ENCODE measurements at places on chromosomes 11 and 22.

DNA sequence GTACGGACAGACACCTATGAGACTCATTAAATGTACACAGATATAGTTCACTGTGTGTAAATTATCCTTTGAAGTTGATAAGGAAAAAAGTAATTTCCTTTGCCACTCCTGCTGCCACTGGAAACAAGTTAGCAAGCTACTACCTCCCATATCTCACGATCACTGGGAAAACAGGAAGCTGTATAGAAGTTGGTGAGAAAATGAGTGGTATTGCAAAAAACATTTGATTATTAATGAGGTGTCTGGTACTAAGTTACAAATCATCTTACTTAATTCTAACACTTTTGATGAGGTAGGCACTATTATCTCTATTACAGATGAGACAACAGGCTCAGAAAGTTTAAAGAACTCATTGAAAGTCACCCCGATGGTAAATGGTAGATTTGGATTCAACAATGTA is 68.5 kb downstream of the GAB2 start:
- DNase-seq, result no peak

DNA sequence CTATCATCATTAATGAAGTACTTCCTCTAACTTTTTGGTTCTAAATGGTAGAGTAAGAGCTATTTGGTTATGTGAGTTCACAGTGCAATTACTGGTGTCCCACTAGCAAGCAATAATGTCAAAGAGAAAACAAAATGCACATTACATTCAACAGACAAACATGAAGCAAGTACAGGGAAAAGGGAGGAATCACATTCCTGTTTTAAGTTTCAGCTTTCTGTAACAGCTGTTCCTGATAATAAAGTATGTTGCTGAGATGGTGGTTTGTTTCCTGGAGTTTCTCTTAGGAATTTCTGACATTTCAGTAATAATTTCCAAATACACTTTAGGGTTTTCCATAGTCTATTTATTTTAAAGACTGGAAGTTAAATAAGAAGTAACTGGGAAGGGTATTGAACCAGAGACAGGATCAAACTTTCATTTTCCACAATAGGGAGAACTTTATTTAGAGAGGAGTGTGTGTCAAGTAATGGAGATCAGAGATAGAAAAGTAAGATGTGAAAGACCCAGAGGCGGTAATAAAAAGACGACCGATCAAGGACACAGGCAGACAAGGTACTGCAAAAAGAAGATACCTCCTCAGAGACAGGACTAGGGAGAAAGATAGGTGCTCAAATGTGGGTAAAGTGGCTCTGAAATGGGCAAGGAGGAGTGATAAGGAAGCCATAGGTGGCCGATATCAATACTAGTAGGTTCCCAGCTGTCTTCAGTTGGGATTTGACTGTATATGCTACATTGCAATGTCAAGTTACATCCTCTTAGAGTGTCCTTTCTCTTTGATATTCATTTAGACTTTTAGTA is 20.8 kb upstream of the CLNS1A start:
- DNase-seq, result no peak

DNA sequence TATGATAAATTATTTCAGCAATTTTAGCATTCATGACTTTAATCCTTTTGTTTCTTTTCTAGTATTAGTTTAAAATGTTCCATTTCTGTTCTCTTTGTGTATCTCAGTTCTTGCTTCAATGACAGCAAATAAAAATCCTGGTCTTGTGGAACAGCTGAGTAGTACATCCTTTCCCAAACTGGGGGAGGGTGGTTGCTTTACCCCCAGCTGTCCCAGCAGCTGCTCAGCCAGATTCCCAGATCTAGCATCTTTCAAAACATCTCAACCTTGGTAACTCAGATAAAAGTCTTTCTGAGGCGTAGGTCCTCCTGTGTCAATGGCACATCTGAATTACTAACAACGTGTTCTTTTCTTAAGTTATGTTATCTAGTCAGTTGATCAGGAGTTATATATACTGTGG is 72.2 kb upstream of the GRK2 start:
- DNase-seq, result no peak

GRCh38 chr22:32331918-32332725 is 25.5 kb upstream of the RFPL3 start:
- DNase-seq, result no peak

DNA sequence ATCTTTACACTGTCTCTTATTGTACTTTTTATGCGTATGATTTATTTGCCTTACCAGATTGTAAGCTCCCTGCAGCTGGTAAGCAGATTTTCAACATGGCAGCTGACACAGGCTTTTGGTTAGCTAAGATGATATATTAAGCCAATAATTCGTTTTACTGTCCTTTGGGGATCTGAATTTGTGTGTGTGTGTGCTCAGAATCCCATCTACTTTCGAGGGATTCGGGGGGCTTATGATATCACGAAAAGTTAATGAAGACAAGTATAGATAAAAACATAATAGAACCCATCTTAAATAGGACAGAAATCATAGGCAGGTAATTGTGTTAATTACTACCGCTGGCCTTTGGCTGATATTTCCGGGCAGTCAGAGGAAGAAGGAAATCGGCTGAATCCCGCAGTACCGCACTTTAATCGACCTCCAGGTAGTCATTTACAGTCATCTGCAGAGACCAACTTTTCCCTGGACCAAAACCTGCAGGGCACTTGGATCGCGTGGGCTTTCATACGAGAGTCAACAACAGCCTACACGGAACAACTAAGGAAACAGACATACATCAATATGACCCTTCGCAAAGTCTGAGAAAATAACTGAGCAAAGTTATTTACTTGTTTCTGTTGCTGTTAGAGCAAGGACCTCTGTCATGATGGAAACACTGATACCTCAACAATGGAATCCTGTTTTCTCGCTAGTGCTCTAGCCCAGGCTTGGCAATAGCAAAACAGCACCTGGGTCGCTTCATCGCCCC is 802 bp downstream of the KBTBD3 start:
- peak; percentile 14 for DNase-seq
